ENCODE measurements at places on chromosomes 6 and 20.

DNA sequence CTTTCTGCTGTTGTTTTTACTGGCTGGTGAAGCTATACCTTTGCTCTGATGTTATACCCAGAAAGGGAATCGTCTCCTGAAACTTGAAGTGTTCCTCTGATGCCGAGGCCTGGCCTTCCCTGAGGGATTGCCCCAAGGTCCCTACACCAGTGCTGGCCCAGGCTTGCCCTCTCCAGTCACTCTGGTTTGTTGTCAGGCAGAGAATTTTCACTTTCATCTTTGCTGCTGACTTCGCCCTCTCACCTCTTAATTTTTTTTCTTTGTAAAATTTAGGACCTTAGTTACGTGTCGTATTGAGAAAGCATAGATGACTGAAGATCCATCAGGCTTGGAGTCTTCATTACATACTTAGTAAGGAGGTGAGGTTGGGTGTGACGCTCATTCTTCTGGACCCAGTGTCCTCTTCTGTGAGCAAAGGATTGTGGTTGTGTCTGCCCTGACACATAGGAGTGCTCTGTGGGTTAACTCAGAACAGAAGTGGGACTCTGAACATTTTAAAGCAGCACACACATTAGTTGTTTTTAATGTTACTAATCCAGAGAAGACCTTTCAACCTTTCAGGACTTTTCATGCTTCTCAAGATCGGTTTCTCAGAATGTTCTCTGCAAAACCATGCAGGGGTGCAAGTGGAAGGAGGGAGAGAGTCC lies 45.4 kb downstream of the TULP4 start:
- no peak for DNase-seq

- no peak for DNase-seq
Observed at GRCh38 chr6:98931696-98932095, 16.1 kb downstream of the FBXL4 start.

DNA sequence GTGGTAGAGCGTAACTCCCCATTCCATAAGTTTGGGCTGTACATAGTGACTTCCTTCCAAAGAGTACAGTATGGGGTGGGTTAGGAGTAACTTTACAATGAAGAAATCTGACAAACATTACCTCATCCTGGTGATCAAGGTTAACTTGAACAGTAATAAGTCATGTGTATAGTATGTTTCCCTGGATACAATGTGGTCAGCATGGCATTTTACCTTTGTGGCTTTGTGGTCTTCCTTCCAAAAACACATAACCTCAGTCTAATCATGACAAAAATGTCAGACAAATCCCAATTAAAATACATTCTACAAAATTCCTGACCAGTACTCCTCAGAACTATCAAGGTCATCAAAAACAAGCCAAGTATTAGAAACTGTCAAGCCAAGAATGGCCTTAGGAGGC lies 225.1 kb downstream of the UBE3D start:
- DNase-seq: no peak

- no peak for DNase-seq
Observed at GRCh38 chr6:39263303-39264037, 34.2 kb upstream of the KCNK5 start.

DNA sequence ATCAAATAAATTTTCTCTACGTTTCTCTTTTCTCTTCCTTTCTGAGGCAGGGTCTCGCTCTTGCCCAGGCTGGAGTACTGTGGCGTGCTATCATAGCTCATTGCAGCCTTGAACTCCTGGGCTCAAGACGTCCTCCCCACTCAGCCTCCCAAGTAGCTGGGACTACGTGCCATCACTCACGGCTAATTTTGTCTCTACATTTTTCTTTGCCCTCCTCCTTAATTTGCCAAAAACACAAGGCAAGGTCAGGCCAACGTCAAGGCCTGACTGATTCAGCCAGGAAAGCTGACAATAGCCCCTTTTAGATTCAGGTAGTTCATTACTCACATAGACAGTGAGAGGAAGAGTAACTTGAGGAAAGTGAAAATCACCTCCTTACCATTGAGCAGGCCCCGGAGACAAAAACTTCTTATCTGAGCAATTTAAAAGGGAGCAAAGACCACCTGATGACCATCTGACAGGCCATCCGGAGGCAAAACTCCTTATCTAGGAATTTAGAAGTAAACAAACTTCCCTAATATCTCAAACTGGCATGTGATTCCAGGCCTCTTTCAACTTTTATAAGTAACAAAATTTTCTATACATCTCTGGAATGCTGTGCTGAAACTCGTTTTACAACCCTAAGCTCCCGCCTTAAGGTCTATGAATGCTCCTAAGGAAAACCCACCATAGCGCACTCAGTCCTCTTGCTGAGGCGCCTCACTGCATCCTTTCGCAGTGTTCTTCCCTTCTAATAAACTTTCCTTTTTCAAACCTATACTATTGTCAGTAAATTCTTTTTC lies 42.1 kb upstream of the SRPK1 start:
- DNase-seq: no peak

GRCh38 chr6:11490996-11491395 lies 46.6 kb upstream of the TMEM170B start:
- no peak for DNase-seq

DNA sequence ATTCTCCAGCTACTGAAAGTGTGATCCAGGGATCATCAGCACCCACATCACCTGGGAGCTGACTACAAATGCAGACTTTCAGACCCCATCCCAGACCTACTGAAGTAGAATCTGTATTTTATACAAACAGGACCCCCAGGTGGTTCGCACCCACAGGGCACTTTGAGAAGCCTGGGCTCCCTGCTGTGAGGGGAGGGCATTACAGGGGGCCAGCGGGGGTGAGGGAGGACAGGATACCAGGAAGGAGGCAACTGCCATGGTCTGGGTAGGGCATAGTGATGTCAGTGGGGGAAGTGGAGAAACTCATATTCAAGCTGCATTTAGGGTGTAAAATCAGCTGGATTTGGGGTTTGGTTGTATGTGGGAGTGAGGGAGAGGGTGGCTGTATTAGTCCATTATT lies 2.0 kb upstream of the ADA start:
- DNase-seq: no peak

GRCh38 chr6:48016020-48016755 lies 94.8 kb downstream of the PTCHD4 start:
- no peak for DNase-seq

DNA sequence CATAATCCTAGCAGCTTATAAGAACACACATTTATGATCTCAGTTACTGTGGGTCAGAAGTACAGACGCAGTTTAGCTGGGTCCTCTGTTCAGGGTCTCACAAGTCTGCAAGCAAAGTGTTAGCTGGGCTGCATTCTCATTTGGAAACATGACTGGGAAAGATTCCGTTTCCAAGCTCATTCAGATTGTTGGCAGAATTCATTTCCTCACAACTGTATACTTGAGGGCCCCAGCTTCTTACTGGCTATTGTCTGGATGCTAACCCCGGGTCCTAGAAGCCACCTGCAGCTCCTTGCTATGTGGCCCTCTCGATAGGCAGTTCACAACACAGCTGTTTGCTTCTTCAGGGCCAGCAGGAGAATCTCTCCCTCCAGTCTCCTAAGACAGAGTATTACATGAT lies 13.1 kb downstream of the TCP11 start:
- DNase-seq: no peak

- DNase-seq: no peak
Observed at GRCh38 chr6:116386581-116387299, 16.0 kb downstream of the DSE start.

GRCh38 chr20:52923123-52923937 lies 48.8 kb upstream of the TSHZ2 start:
- no peak for DNase-seq

- DNase-seq: no peak
Observed at GRCh38 chr6:54805077-54805476, 41.5 kb upstream of the FAM83B start.

- no peak for DNase-seq
Observed at GRCh38 chr6:130161683-130162404, 60.9 kb downstream of the SAMD3 start.

DNA sequence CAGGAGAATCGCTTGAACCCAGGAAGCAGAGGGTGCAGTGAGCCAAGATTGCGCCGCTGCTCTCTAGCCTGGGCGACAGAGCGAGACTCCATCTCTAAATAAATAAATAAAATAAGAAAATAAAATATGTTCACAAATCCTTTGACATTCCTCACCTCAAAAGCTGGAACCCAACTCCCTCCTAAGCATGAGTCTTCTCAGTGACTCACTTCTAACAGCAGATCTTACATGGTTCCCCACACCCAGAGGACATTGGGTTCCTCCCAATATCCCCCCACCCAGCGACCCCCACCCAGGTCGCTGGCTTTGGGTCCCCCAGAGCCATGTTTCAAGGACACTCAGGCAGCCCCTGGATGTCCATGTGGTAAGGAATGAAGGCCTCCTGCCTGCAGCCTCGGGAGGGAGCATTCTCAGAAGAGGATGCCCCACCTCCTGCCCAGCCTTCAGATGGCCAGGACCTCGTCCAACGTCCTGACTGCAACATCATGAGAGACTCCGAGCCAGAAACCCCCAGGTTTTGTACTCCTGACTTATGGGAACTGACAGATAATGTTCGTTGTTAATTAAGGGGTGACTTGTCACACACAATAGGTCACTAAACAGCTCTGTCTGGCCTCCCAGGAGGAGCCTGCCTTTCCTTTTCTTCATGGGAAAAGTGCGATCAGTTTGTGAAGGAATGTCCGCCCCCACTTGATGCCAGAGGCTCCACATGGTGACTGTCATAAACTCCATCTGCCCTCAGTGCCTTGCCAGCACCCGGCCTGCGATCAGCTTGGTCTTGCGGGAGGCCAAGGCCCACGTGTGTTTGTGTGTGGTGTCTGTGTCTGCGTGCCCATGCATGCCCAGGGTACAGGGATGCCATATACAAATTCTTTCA lies 10.1 kb upstream of the GMEB2 start:
- no peak for DNase-seq

GRCh38 chr6:107144666-107145065 lies 29.4 kb upstream of the BEND3 start:
- no peak for DNase-seq

DNA sequence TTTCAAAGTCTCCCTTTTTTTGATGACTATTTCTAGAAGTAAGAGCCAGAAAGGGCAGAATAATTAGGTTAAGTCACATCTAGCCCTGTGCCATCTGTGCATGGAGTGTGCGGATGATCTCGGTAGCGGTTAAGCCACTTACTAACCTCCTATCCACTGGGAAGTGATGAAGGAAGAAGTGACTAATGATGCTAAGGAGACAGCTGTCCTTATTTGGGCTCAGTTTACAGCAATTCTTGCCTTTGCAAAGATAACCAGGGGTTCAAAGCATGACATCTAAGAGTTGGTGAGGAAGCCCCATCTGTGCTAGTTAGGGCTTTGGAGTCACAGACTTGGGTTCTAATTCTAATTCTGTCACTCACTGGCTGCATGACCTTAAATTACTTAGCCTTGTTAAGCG lies 62.4 kb upstream of the RREB1 start:
- no peak for DNase-seq

DNA sequence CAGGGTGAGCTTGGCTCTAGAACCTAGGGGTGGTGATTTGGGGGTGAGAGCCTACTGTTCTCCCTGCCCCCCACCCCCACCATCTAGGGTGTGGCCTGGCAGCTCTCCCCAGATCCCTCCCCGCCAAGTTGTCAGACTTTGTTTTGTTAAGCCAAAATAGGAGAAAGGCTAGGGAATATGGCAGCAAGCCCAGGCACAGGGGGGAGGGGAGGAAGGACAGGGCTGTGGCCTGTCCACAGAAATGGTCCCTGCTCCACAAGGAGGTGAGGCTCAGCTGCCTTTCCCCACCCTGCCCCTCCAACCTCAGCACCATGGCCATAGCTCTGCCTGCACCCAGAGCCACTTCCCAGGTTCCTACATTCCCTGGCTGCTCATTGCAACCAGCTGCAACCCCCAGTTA lies 17.2 kb downstream of the SCUBE3 start:
- peak; percentile 21 for DNase-seq

GRCh38 chr6:137117581-137117980 lies 55.9 kb downstream of the IL22RA2 start:
- no peak for DNase-seq

- DNase-seq: no peak
Observed at GRCh38 chr6:44685213-44685612, 297.7 kb downstream of the CDC5L start.

- no peak for DNase-seq
Observed at GRCh38 chr20:11719153-11719552, 198.5 kb upstream of the BTBD3 start.

DNA sequence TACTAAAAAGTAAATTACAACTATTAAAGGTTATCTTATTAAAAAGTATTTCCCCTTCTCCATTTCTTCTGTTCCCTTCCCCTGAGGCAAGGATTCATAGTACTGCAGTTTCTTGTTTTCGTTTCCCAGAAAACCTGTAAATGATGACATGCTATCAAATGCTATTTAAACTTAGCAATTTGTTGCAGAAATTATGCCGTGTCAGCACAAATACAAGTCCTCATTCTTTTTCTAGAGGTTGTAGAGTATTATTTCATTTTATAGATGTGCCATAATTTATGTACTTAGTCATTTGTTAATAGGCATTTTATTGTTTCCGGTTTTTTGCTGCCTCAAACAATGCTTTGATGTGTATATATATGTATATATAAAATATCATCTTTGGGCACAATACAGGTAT lies 268.4 kb downstream of the PLCB1 start:
- DNase-seq: no peak

GRCh38 chr6:39041072-39041471 lies 7.5 kb upstream of the GLP1R start:
- DNase-seq: no peak

- no peak for DNase-seq
Observed at GRCh38 chr20:52565614-52566013, 374.0 kb upstream of the ZFP64 start.

DNA sequence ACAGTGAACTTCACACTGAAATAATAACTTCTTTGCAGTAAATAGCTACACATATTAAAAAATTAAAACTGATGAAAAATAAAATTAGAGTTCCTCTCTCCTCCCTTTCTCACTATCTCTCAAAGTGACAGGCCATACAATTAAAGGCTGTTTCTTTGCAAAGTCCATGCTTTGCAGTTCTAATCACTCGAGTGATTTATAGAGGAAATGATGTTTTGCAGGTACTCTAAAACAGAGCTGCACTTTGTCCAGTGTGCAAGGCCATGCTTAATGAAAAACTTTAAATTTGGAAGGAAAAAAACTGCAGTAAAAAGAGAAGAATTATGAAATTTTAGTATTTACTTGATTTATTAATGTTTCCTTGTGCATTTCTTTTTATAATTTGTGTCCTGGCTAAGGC lies 112.5 kb downstream of the GMDS start:
- no peak for DNase-seq

- DNase-seq: no peak
Observed at GRCh38 chr20:44104798-44105517, 82.0 kb downstream of the JPH2 start.

DNA sequence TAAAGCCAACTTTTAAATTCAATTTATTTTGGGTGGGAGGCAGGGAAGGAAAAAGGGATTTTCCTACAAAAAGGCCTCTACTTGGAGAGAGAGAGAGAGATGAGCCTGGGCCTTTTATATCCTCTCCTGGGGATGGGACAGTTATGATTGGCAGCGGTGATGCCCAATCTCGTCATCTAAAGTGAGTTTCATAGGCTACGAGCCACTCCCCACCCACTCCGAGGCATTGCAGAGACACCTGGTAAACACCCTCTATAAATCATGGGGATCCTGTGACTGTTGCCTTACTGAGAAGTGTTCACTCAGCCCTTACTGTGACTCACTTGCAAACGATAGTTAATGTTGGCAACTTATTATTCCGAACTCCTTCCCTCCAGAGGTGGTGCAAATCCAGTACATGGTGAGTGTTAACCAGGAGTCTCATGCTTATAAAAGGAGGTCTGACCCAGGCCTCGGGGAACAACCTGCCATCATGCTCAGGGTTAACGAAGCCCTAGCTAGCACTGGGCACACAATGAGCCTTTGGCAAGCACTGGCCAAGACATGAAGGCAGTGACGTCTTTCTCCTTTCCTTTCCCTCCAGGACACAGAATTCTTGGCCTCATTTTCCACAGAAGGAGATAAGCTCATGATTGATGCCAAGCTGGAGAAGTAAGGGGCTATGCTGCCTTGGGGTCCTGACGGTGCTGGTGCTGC lies 20.5 kb downstream of the BPIFB4 start:
- no peak for DNase-seq

Measured in hypothalamus (tissue), 51 donors.